ENCODE measurements at places on chromosomes 7 and 10. TPM values are rescaled to one million over a fixed set of nuclear protein-coding genes. Genes with fewer than 3 reads are reported as not detected.

Gene TRIM73
- total RNA-seq: 8.5 TPM

Gene DOCK4
- 99.4 TPM for total RNA-seq

Gene AUTS2
- 298 TPM for total RNA-seq

Gene MYOZ1
- 0.18 TPM for total RNA-seq

Gene FAM24B
- 8.9 TPM for total RNA-seq

Gene INMT
- 0.73 TPM for total RNA-seq

Gene TBXAS1
- 3.8 TPM for total RNA-seq

Gene MACC1
- total RNA-seq: 0.18 TPM

Gene PKD2L1
- total RNA-seq: not detected

Gene KLF14
- not detected for total RNA-seq

Gene CDHR1
- 9.3 TPM for total RNA-seq

Gene STAMBPL1
- total RNA-seq: 39.0 TPM

Gene TDRD1
- 0.45 TPM for total RNA-seq

Gene MEOX2
- total RNA-seq: 0.09 TPM

Gene TAS2R4
- total RNA-seq: 13.2 TPM

Gene PRKG1
- 58.3 TPM for total RNA-seq

Gene TBATA
- not detected for total RNA-seq

Gene GSTO2
- total RNA-seq: 2.2 TPM

Gene TMEM176A
- 1.5 TPM for total RNA-seq

Gene GPR85
- total RNA-seq: 58.8 TPM
